ENCODE measurements at places on chromosomes 5 and 9.

GRCh38 chr9:89967527-89967926, 362.7 kb downstream of the GADD45G start:
- no peak for DNase-seq

DNA sequence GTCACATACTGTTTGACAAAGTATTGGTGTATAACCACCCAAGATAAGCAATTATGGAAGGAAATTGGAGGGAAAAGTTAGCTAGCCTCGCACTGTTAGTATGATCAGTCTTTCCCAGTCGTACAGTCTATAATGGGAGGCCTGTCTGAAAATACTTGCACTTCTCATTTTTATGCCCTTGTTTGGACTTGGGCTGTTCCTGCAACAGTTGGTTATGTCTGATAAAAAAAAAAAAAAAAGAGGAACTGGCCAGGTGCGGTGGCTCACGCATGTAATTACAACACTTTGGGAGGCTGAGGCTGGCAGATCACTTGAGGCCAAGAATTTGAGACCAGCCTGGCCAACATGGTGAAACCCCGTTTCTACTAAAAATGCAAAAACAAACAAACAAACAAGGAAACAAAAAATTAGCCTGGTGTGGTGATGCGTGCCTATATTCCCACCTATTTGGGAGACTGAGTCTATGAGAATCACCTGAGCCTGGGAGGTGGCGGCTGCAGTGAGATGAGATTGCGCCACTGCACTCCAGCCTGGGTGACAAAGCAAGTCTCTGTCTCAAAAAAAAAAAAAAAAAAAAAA, 58.3 kb upstream of the ANKRD33B start:
- DNase-seq: no peak

DNA sequence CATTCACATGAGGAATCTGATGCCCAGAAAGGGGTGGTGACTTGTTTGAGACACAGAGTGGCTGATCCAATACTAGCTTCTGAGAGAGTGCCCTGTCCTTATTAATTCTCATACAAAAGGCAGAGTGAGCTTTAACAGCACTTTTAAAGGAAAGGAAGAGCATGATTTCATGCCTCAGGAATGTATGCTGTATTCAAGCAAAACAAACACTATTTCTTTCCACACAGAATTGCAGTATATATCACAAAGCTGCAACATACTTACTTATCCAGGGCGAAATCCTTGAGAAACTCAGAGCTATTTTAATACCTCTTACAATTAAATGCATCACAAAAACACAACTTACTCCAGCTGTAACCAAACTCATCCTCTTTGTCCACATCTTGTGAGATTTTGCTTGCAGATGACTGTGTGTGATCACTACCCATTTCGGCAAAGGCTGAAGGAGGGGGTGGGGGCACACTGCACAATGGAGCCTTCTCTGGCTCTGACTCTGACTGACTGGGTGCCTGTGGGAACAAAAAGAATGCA, 139.8 kb downstream of the MPDZ start:
- no peak for DNase-seq

DNA sequence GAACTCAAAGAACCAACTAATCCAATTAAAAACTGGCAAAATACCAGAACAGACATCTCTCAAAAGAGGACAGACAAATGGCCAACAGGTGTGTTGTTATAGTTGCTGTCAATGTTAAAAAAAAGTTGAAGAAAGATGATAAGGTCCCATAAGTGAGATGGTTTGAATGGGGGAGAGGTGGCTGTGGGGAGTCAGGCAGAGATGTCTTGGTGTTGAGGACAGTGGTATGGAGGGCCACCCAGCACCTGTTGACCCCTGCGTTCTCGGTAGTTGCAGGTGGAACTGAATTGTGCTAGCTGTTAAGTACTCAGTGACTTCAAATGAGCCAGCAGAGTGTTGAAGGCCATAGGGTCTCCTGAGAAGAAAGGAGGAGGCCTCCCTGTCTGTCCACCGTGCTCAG, 55.9 kb upstream of the PITX1 start:
- DNase-seq: no peak

All from Right ventricle myocardium superior (tissue), 1 donor.